ENCODE measurements at places on chromosomes 5 and 9.
A peak's percentile ranks its signal among the peaks of the same experiment; 100 is the strongest.

DNA sequence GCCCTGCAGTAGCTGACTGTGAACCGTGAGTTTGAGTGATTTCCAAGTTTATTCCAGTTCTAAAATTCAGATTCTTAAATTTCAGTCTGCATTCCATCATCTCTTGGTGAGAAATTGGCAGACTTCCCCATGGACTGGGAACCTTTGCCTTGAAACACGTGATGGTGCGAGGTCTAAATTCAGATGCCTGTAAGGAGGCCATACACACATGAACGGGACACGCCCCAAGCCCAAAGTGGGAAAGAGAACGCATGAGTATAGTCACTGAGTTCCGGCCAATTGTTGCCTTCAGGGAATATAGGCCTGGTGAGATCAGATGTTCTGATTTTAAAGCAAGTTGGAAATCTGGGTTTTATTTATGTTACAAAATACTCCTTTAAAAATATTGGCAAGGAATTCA is 1084.4 kb upstream of the WWC1 start:
- DNase-seq, result no peak

DNA sequence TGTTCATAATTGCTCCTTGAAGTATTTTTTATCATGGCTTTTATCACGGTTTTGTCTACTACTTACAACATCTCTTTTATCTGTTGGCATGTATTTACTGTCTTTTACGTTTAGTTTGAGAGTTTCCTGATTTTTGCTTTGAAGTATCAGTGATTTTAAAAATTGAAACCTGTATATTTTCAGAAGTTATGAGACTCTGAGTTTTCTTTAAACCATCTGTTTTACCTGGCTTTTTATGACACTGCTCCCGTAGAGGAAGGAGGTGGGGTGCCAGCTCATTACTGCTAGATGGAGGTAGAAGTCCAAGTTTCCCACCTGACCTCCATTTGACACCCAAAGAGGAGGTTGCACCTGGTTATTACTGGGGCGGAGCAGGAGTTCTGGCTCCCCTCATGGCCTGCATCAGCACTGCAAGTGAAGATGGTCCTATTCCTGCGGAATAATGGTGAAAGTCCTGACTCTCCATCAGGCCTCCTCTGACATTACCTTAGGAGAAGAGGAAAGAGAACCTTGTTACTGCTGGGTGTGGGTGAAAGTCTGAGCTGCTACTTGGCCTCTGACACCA is 10.0 kb upstream of the ZNF131 start:
- peak; percentile 34 for DNase-seq

DNA sequence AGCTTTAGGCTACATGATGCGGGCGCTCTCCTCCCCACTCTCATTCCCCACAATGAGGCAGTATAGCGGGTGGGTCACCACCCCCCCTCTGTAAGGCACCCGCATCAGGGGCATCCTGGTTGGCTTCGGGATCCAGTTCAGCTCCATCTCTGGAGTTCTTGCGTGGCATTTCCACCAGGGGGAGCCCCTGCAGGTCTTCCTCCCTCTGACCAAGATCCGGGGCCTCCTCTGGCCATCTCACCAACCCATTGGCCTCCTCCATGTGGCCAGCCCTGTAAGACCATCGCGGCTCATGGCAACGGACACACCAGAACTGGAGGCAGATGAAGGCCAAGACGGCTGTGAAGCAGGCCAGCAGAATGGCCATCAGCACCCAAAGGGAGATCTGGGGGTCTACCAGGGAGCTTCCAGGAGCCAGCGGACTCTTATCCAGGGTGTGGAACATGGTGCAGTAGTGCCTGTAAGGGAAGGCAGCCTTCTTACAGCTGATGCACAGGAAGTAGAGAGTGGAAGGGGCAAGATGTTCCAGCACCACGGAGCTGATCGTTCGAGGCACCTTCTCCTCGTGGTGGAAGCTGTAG is 77.0 kb downstream of the CYFIP2 start:
- peak; percentile 26 for DNase-seq

GRCh38 chr9:127876764-127877562 is 512 bp downstream of the AK1 start:
- no peak for DNase-seq

DNA sequence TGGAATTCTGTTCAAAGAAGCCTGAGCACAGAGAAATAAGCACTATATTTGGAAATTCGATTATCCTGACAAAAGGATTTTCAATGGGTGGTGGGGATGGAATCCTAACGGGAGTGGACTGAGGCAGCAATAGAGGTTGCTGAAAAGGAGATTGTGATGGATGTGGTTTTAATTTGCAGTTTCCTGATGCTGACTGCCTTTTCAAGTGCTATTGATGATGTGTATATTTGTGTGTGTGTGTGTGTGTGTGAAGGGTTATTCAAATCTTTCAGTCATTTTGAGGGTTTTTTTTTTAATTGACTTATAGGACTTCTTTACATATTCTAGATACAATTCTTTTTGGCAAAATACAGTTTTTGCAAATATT is 614.5 kb downstream of the HINT1 start:
- no peak for DNase-seq

DNA sequence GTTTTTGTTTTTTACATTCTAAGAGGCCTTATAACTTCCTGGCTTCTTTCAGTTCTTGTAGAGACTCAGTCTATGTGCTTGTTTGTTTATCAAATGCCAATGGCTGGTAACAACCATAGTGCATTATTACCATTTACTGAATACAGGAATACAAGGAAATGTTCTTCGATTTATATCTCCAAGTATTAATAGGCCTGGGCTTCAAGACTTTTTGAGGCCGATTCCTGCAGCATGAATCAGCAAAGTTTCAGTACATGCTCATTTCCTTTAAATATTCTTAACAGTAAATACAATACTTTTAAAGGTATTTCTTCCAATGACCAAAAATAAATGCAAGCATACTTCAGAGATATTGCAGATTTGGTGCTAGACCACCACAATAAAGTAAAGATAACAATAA is 535.3 kb downstream of the EFNA5 start:
- DNase-seq, result no peak
